H7 (cell line): ENCODE measurements at places on chromosomes 12 and 14.

DNA sequence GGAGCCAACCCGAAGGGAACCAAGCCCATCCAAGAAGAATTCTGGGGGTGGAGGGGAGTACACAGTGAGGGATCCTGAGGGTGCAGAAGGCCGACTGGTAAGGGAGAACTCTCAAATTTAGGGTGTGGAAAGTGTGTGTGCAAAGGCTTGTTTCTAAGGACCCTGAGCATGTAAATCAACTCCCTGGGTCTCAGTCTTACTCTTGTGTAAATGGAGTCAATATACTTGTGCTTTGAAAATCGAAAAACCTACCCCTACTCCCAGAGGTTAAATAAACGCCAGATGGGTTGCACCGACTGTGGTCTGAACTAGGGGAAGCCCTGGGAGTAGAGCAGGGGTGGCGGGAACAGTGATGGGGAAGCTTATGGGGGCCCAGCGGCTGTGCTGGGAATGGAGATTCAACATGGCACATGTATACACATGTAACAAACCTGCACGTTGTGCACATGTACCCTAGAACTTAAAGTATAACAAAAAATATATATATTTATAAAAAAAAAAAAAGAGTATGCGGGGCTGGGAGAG lies 6.0 kb downstream of the B4GALNT1 start:
- peak; percentile 62 for DNase-seq

DNA sequence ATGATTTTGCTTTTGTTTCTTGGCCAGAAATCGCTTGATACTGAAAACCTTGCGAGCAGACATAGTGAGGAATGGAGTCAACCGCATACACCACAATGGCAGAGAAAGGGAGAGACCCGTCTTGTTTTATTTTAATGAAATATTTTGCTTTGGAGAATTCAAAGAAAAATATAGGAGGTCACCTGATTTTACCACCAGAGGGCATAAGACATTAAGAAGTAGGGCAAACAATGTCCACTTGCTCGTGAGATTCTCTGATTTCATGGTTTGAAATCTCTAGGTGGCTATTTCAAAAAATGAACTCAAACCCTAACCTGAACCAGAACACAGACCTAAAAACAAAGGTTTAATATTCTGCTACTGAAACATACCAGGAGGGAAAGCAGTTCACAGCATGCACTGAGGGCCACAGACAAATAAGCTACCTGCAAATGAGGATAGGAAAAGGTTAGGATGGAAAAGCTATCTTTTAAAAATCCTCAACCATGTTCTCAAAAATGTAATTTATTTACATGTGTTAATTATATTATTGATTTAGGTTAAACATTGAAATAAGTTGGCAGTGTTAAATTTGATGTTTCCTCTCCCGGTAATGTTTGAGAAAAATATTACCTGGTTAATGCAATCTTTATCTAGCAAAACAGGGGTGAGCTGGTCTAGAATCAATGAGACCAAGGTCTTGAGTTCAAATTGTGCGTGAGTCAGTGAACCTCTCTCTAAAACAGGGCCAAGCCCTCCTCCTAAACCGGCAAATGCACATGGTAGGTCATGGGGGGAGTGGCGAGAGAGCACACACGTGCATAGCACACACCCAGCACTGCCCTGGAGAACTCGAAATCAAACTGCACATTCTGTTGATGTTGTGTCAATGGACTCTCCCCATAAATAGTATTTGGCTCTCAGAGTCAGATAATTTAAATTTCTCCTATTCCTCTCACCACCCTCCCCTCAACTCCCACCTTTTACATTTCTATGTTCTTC lies 12.5 kb downstream of the IFNG-AS1 start:
- peak; percentile 9 for DNase-seq

DNA sequence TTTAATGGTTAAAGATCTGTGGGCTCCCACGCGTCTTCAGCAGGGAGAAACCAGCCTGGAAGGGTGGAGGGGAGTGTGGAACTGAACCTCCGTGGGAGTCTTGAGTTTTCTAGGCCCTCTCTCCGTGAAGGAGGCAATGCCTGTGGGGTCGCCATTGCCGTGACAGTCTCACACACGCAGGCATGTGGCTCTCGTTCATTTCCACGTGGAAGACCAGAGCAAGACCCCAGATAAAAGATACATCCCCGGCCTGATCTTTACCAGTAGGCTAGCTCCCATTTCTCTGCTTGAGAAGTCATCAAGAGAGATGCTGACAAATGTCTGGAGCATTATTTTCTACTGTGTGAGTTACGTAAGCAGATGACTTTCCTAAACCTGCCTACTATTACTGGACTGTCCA lies 491.7 kb upstream of the LMO3 start:
- DNase-seq: no peak

- DNase-seq: peak; percentile 89
These were observed at the start of gene PSMC1 for GRCh38 chr14:90256354-90257131. TSS of gene PSMC1 (plus strand) at chr14:90256553. CDS start at chr14:90256598, 45 bp downstream.

GRCh38 chr12:6182279-6182898 lies 17.8 kb upstream of the CD9 start:
- DNase-seq: no peak

DNA sequence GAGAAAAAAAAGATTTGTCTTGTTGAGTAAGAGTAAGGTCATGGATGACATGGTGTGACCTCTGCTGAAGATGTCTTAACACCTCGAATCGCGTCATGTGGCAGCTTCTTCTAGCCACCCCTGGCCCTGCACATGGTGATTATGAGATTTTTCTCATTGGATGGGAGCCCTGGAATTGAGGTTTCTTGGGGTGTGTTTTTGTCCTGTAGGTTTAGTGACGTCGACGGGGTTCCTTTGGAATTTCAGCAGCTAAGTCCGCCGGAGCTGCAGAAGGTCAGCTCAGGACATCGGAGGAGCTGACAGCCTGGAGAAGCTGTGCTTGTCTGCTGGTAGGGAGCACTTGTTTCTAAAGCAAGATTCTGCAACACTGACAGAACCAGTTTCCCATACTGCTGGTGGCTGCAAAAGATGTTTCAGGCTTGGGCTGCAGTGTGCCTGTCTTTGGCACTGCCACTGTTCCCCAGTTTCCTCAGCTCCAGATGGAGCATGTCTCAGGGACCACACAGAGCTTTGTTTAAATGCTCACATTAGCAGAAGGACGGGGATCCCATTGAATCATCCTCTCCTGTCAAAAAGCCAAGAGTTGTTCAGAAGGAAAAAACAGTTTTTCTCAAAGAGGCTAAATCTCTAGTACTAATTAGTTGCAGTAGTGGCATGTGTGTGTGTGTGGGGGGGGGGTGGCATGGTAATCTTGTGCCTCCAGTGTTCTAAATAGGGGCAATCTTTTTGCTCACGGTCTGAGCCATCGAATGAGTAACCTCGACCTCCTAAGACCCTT lies 5.2 kb upstream of the FOS start:
- no peak for DNase-seq

- peak; percentile 5 for DNase-seq
These were observed 84.2 kb downstream of the AVPR1A start for GRCh38 chr12:63066782-63067181.

GRCh38 chr12:116375278-116375842 lies 97.9 kb upstream of the MED13L start:
- no peak for DNase-seq
